ENCODE measurements at places on chromosomes 2 and 18.

GRCh38 chr2:1869987-1870386, 125.7 kb upstream of the PXDN start:
- no peak for DNase-seq

DNA sequence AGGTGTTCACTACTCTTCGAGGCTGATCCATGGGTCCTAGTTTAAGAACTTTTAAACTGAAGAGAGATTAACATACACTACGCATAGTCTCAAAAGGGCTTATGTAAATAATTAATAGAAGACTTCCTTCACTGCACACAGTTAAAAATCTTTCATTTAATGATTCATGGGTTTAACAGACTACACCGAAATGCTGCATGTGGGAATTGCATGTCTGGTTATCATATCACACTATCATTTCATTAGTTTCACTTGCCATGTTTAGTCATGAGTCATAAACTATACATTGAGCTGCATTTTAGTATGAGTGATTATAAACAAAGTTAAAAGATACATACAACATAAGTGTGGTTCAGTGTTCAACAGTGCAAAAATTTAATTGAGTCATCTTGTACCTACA, 31.2 kb downstream of the GLS start:
- no peak for DNase-seq

GRCh38 chr2:26352892-26353291, 6.3 kb upstream of the ADGRF3 start:
- DNase-seq = peak; percentile 51

GRCh38 chr2:124662946-124663644, 638.0 kb downstream of the CNTNAP5 start:
- no peak for DNase-seq

- DNase-seq = peak; percentile 83
Observed at GRCh38 chr2:237474931-237475703, 11.9 kb upstream of the MLPH start.

- no peak for DNase-seq
Observed at GRCh38 chr2:235263205-235264120, 230.4 kb upstream of the AGAP1 start.

DNA sequence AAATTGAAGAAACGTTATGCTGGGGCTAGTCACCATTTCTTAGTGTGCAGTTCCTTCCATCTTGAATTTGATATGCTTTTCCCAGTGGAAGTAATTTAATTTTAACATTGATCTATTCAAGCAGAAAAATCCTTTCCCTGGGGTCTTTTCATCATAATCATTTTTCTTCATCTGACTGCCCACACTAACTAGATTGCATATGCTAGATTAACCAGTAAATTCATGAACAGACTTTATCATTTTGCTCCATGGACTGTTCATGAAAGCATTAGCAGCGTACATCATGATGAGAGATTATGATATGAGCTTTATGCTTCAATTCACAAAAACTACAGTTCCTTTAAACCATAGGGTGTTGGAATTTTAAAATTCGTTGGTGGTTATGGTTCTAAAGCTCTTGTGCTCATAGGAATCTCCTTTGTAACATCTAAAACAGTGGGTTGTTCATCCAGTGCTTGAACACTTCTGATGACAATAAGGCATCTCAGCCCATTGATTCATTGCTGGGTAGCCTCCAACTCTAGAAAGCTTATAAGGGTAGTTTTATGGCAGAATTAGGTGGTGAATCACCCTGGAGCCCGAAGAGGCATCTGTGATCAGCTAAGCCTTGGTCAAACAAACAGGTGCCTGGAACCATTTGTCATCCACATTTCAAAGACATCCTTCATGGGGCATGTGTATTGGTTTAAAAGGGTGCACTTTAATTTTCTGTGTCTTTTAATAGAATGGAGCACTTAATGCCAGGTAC, 77.2 kb upstream of the NDUFV2 start:
- DNase-seq = no peak

- no peak for DNase-seq
Observed at GRCh38 chr18:68607852-68608251, 107.1 kb downstream of the TMX3 start.

GRCh38 chr2:168660870-168661862, 141.3 kb upstream of the NOSTRIN start:
- DNase-seq = no peak

- DNase-seq = no peak
Observed at GRCh38 chr2:196338440-196338839, 167.1 kb upstream of the STK17B start.

Measured in stimulated activated CD4-positive, alpha-beta T cell treated with anti-CD3 and anti-CD28 coated beads, Interleukin-15, amount 100 ng/mL, for 24 hours (primary cell).